ENCODE measurements at places on chromosomes 13 and 19.

GRCh38 chr19:33261511-33262189 lies 36.0 kb upstream of the SLC7A10 start:
- DNase-seq, result no peak

GRCh38 chr19:44986389-44986788 lies 14.9 kb upstream of the RELB start:
- no peak for DNase-seq

- DNase-seq, result no peak
These were observed at the start of gene CYSLTR2 for GRCh38 chr13:48653472-48653939. Gene CYSLTR2 (plus strand): TSS chr13:48653929. CDS start chr13:48706818, 52,889 bp downstream.

DNA sequence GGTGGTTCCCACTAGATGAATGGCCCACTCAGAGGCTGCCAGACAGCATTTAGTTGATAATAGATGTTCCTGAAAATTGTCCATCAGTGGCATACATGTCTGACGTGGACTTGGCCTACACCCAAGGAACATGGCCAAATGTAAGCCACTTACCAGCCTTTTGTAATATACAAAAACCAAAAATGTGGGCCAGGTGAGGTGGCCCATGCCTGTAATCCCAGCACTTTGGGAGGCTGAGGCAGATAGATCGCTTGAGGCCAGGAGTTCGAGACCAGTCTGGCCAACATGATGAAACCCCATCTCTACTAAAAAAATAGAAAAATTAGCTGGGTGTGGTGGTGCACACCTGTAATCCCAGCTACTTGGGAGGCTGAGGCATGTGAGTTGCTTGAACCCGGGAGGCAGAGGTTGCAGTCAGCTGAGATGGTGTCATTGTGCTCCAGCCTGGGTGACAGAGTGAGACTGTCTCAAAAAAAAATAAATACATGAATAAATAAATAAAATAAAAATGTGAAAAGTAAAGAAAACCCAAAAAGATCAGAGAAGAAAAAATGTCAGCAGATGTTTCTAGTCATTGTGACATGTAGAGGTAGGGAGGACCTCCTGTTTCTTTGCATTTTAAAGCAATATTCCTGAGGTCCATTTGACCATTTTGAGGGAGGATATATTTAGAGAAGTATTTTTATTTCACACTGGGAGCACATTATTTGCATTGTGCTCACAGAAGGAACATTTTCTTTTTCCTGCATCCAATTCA lies 7.1 kb upstream of the WTIP start:
- DNase-seq, result no peak

DNA sequence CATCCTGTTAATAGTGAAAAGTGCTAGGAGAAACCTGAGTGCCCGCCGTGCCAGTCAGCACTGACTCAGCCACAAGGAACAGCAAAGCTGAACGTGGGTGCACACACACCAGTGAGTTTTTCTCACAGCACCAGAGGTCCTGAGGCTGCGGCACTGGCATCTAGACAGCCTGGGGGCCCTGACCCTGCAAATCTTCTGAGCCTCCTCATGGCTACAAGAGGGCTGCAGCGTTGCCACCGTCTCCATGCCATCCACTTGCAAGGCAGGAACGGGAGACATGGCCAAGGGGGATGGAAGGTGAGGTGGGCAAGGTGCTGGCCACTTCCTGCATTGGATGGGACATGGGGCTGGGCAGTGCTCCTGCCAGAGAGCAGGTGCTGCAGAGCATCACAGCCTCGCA lies 211.2 kb upstream of the SOX1 start:
- no peak for DNase-seq

DNA sequence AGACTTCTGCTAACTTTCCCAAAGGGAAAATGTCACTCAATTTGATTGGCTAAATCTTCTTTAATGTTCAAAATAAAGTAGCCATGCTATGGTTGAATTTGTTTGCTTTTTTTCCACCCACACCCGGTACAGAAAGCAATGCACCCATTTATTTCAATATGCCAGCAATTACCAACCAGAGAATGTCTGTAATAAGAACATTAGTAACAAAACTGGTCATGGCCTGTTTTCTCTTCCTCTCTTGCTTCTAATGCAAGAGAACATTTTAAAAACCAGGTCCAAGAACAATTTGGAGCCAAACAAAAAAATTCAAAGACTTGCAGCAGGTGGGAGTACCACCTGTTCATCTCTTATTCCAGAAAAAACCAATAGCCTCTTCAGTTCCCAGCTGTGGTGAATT lies 1108.8 kb upstream of the PCDH20 start:
- DNase-seq, result no peak

GRCh38 chr19:5587661-5588060 lies 19.9 kb upstream of the TINCR start:
- DNase-seq, result no peak

DNA sequence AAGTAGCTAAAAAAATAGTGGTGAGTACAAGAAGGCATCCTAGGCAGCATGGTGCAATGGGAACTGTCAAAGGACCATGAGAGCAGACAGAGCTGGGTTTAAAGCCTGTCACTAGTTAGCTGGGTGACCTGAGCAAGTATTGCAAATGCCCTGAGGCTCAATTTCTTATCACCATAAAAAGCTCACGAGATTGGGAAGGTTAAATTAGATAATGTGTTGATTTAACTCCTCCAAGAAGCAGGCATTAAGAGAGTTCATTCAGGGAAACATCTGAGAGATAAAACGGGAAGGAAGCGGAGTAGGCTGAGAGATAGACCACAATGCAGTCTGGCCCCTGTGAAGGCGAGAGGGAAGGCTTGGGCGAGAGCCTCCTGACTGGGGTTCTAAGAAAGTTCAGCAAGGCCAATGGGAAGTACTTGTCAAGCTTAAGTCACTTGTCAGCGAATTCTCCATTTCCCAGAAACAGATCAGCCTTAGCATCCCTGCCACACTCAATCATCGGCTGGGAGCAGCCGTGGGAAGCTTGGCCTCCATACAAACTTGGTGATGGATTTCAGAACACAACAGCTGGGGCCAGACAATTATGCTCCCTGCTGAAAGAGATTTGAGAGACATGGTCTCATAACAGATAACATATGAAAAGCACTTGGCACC lies 105.5 kb downstream of the POU4F1 start:
- no peak for DNase-seq

DNA sequence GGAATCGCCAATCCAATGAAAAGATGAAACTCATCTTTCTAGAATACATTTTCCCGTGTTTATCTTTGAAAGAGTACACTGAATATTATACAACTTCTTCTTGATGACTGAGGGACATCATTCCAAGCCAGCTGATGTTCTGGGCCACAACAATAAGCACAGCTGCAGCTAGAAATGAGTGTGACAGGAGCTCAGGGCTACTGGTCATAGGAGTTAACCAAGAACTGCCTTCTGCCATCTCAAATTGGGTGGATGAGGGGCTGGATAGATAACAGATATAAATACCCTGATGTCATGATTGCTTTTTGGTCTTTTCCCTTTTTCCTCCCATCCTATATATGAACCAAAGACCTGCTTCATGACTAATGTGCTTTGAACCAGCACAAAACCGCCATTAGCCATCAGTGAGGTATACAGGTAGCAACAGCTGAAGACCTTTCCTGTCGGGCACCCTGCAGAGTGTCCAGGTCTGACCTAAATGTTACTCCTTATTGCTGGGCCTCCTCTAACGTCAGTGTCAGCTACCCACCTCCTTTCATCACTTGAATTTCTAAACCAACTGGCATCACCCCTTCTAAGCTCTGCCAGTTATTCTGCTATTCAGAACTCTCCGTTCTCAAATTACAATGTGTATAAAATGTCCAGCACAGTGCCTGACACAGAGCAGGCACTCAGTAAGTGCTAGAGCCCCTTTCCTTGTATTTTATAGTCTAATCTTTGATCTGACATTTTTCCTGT lies 178.2 kb downstream of the ENOX1 start:
- no peak for DNase-seq

DNA sequence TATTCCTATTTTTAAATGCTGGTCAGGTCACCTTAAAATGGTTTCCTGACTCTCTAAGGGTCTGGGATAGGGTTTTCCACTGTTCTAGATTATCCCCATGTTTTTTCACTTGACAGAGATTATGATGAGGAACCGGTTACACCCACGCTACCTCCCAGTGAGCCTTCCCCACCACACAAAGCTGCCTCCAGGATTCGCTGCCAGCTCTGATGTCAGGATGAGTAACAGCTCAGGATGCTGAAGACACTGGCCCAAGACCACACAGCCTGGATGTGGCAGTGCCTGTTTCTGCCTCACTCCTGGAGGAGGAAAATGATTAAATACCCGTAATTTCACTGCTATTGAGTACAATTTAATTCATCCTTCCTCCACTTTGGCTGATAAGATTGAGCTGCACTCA lies 22.9 kb downstream of the ZNF114 start:
- no peak for DNase-seq

- no peak for DNase-seq
These were observed 52.4 kb downstream of the LATS2 start for GRCh38 chr13:21009036-21009435.

GRCh38 chr13:112348642-112349345 lies 27.4 kb upstream of the SPACA7 start:
- no peak for DNase-seq

- DNase-seq, result no peak
These were observed 54.2 kb upstream of the PTPRS start for GRCh38 chr19:5394551-5395505.

- no peak for DNase-seq
These were observed 393.6 kb downstream of the TDRD3 start for GRCh38 chr13:60790620-60791019.

GRCh38 chr13:51770681-51771417 lies 33.1 kb downstream of the DHRS12 start:
- no peak for DNase-seq

GRCh38 chr19:28350037-28350436 lies 862.9 kb downstream of the UQCRFS1 start:
- no peak for DNase-seq
